ENCODE measurements at places on chromosomes 4 and X.

GRCh38 chrX:52424656-52425055 lies 55.8 kb downstream of the XAGE2 start:
- no peak for DNase-seq

GRCh38 chrX:133661962-133662839 lies 246.9 kb upstream of the GPC4 start:
- DNase-seq = no peak

- no peak for DNase-seq
Observed at GRCh38 chr4:16262188-16262587, 35.9 kb upstream of the TAPT1 start.

GRCh38 chrX:106954041-106954440 lies 33.8 kb downstream of the CLDN2 start:
- DNase-seq = no peak

- DNase-seq = no peak
Observed at GRCh38 chrX:147848543-147849443, 62.9 kb upstream of the FMR1 start.

DNA sequence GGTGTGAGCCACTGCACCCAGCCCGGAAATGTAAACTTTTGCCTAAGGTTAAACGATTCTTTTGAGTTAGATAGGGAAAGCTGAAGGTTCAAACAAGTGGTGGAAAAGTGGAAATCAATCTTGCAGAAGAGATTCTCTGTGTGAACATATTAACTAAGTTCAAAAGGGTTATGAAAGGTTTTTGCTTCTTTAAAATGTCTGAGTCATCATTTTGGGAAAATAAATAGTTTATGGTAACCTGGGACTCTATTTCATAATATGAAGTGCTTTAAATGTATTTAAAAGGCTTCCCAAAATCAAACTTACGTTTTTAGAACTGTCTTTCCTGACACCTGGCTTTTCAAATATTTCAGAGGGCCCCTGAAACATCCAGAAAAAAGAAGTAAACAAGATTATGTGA lies 73.6 kb upstream of the MID1IP1 start:
- no peak for DNase-seq

- DNase-seq = no peak
Observed at GRCh38 chrX:125544856-125545255, 225.2 kb downstream of the TEX13C start.

DNA sequence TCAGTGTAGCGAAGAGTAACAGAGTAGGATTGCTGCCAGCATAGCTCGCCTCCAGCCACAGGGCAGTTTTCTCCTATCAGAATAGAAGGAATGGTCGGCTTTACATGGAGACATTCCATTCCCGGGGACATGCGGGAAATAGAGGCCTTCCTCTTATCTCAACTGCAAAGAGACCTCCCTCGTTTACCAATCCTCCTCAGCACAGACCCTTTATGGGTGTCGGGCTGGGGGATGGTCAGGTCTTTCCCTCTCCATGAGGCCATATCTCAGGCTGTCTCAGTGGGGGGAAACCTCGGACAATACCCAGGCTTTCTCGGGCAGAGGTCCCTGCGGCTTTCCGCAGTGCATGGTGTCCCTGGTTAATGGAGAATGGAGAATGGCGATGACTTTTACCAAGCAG lies 285.0 kb downstream of the ASMT start:
- no peak for DNase-seq

DNA sequence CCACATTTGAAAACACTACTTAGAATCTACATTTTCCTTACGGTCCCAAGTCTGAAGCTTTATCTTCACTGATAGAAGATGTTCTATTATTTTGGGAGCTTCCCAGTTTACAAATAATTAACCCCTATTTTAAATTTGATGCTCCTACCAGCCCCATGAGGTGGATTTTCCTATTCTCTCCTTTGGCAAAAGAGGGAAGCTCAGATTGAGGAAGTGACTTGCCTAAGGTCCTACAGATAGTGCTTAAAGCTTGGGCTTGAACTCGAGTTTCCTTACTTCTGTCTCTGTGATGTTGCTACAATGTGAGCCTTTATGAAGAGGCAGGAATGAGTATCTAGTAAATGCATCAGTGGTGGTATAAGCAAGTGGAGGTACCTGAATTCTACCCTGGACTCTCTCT lies 27.5 kb downstream of the HEPH start:
- no peak for DNase-seq

GRCh38 chrX:149512225-149512885 lies 7.2 kb upstream of the IDS start:
- DNase-seq = peak; percentile 37

DNA sequence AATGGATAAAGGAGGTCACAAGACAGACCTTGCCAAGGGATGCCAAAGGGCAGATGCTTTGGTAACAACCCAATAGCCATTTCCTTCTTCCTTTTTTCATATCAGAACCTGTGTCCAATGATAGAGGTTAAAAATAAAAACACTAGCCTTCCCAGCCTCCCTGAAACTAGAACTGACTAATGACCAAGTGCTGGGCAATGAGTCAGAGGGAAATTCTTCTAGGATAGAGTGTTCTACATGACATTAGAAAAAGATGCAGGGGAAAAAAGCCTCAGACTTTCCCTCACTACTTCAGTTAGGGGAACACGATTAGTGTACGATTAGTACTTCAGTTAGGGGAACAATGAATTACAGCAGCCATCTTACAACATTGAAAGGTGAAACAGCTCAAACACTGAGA lies 29.3 kb upstream of the FAM47C start:
- DNase-seq = no peak

GRCh38 chr4:115740806-115741205 lies 627.4 kb upstream of the NDST4 start:
- no peak for DNase-seq

DNA sequence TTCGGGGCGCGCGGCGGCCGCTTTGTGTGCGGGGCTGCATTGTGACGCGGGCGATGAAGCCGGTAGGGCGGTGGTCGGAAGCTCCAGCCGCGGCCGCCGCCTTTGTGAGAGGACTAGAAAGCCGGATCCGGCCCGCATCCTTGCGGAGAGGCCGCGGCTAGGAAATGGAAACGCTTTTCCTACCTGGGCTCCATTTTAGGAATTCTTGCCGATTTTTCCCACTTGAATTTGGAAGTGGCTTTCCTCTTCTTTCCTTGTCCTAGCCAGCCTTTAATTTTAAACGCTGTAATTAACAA lies 708 bp downstream of the TMSB4X start:
- no peak for DNase-seq

- no peak for DNase-seq
Observed at GRCh38 chr4:125620066-125620860, 305.5 kb downstream of the FAT4 start.

Data from stimulated activated CD8-positive, alpha-beta memory T cell treated with anti-CD3 and anti-CD28 coated beads, Interleukin-2, amount 100 ng/mL, for 48 hours (primary cell).